ENCODE measurements at places on chromosomes 2 and 18.

DNA sequence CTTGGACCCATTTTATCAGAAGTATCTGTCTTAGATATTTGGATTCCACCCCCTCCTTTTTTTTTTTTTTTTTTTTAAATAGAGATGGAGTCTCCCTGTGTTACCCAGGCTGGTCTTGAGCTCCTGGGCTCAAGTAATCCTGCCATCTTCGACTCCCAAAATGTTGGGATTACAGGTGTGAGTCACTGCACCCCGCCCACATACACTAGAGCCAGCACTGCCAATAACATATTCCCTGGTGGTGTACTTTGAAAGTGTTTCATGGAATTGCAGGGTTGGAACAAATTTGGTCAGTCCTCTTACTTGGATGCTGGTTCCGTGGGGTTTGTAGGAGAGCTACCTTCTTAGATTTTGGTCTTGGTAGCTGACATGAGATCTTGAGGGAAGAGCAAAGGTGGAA, 15.0 kb downstream of the PDCL3 start:
- DNase-seq = no peak

- no peak for DNase-seq
Measured at GRCh38 chr2:169221745-169222369, 140.5 kb downstream of the LRP2 start.

DNA sequence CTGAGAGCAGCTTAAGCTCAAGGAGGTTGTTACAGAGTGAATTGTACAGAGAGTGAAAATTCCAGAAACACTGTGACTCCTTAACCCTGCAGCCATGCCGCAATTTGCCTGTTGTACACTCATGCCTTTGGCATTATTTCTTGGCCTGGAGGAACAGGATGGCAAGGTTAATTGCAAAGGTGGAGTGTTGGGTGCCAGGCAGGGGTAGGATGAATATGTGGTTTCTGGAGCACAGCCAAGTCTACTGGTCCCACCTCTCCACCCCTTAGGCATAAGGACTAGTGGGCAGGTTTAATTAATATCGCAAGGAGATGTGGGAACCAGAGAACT, 250.2 kb downstream of the LRRTM1 start:
- no peak for DNase-seq

DNA sequence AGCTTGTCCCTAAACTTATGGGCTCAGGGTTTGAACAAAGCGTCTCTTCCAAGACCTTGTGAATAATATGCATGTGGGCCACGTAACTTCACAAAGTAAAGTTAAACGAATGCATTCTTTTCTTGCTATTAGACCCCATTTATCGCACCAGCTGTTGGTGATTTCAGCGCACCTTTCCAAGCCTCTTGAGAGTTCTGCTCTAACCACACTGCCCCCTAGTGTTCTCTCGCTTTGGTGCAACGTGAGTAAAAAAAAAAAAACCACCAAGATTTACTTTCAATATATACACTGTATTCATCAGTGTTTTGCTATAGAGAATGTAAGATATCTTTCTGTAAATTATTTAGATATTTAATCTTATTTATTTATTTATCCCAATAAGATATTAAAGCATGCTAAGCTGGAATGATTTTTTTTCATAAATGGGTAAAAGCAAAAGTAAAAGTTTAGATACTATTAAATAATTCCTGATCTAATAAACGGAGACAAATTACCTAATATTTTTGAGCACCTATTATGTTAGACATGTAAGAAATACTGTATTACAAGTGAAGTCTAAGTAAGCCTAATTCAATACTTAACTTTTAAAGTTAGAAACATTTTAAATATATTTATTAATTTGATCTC, 459.5 kb downstream of the DLGAP1 start:
- DNase-seq = no peak

DNA sequence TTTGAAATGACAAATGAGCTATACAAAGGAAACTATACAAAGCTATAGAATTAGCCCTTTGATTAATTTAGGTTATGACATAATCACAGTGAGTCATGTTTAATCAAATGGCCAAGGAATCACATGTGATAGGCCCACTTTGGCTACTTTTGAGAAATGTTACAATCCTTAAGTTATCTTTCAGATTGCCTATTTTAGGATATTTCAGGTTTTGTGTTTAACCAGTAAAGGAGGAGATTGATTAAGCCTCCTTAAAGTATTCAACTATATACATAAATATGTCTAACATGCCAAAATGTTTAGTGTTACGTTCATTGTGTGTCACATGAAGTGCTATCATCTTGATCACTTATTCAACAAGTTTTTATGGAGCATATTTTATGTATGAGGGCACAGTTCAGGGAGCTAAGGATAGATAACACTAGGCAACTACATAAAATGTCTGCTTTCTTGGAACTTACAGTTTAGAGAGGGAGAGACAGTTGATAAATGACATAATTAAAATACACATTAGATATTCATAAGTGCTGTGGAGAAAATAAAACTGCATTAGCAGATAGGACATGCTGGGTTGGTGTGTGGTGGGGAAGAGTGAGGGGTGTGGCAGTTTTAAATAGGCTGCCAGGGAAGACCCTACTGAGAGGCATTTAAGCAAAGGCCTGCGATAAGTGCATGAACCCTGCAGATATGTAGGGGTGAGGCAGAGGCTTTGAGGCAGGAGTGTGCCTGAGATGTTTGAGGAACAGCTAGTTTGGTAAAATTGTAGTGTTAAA, 77.2 kb downstream of the LTBP1 start:
- DNase-seq = no peak

GRCh38 chr2:70529610-70530009, 24.0 kb downstream of the TGFA start:
- DNase-seq = no peak

DNA sequence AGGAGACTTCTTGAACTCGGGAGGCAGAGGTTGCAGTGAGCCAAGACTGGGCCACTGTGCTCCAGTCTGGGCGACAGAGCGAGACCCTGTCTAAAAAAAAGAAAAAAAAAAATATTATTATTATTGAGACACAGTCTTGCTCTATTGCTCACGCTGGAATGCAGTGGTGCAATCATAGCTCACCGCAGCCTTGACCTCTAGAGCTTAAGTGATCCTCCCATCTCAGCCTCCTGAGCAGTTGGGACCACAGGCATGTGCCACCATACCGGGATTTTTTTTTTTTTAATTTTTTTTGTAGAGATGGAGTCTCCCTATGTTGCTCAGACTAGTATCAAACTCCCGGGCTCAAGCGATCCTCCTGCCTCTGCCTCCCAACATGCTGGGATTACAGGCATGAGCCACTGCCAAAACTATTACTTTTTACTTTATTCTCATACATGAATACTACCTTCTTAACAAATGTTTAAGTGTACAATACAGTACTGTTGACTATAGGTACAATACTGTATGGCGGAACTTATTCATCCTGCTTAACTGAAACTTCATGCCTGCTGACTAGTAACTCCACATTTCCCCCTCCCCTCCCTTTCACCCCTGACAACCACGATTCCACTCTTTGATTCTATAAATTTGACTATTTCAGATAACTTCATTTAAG, 15.5 kb downstream of the FBXO11 start:
- DNase-seq = no peak

- no peak for DNase-seq
Measured at GRCh38 chr2:6067089-6067488, 374.9 kb downstream of the SOX11 start.

DNA sequence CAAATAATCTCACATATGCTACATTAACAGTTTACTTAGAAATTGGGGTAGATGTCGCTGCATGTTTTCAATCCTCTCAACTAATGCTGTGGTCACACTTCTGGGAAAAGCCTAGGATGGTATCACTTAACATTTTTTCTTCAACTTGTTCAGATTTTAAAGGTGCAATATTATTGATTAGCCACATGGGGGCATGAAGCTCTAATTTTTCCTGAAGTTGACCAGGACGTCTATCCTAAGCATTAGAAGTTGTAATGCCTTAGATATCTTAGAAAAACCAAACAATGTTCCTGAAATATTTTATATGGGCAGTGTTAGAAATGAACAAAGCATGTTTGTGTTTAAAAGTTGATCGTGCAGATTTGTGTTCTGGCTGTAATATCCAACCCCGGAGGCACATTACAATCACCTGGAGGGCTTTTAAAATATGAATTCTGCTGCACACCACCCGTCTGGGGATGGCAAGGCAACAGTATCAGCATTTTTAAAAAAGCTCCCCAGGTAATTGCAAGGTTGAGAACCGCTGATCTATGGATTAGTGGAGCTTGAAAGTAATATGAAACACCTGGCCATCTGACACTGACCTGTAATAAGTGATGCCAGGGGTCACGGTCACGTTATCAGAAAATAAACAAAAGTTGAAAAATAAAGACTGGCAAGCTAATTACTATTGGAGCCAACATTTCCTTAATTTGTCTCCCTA, 100.5 kb upstream of the LMAN1 start:
- peak; percentile 11 for DNase-seq

DNA sequence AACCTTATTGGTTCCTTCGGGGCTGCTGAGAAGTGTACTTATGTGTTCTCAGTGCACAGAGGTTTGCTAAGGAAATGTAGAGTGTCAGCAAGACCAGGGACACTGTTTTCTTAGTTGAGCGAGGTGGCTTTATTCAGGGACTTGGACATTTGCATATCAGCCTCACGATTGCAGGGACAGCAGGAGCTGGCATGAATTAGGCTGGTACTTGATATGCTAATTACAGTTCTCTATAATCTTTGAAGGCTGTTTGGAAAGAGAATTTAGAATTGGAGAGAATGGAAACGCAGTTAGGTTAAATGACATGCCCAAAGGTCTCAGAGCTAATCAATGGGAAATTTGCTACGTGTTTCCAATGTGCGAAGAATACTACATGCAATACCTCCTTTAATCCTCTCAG, 18.7 kb upstream of the MTCL1 start:
- no peak for DNase-seq

Measured in natural killer cell (primary cell).